Omental fat pad (tissue), 4 donors: ENCODE measurements at places on chromosomes 11 and 22. TPM values are rescaled to one million over a fixed set of nuclear protein-coding genes. Genes with fewer than 3 reads are reported as not detected.
A peak's percentile ranks its signal among the peaks of the same experiment; 100 is the strongest.

DNA sequence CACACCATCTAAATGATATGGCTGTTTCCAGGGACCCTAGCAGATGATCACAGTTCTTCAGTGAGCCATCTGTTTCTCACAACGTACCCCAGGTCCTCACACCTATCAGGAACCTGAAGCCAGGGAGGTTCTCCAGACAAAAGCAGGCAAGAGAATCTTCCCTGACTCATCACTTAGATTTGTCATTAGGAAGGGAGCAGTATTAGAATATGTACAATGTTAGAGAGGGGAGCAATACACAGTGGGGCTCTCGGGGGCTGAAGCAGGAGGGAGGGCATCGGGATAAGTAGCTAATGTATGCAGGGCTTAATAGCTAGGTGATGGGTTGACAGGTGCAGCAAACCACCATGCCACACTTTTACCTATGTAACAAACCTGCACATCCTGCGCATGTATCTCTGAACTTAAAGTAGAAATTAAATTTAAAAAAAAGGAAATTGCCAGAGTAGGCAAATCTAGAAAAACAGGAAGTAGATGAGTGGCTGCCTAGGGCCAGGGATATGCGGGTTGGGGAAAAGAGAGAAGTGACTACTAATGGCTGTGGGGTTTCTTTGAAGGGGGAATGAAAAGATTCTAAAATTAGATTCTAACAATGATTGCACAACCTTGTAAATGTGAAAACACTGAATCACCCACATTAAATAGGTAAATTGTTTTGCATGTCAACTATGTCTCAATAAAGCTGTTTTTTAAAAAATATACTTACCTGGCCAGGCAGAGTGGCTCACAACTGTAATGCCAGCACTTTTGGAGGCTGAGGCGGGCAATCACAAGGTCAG, 14.4 kb downstream of the C22orf42 start:
- DNase-seq: no peak

The SCGB1C1 gene
- total RNA-seq: not detected

DNA sequence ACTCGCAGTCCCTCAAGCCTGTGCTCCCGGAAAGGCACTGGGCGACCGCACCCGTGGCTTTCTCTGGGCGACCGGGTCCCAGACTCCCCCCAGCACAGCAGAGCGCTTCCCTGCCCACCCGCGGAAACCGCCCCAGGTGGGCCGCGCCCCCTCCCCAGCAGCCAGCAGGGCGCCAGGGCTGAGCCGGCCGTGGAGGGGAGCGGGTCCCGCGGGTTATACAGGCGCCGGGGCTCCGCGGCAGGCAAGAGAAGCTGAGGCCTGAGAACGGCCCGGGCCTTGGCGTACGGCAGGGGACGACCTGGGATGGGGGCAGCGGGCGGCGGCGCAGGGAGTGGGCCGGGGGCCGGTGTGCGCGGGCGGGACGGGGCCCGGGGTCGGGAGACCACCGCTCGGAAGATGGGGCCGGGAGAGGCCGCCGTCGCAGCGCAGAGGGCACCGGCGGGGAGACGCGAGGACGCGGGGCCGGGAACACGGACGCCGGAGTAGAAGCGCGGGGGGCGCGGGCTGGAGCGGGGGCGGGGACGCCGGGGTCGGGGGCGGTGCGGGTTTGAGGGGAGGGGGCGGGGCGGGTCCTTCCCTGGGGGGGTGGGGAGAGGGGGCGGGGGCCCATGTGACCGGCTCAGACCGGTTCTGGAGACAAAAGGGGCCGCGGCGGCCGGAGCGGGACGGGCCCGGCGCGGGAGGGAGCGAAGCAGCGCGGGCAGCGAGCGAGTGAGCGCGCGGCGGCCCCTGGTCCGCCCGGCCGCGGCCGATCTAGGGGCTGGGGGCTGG, at the start of gene MDK:
TSS of gene MDK (plus strand) at position 622 of the 771 bp plus-strand sequence. CDS start 389 bp downstream, outside the sequence.
- DNase-seq: no peak

The EED gene
- 29.6 TPM for total RNA-seq

The XRRA1 gene
- 13.6 TPM for total RNA-seq

The DDX25 gene
- not detected for total RNA-seq

The PATE2 gene
- not detected for total RNA-seq

DNA sequence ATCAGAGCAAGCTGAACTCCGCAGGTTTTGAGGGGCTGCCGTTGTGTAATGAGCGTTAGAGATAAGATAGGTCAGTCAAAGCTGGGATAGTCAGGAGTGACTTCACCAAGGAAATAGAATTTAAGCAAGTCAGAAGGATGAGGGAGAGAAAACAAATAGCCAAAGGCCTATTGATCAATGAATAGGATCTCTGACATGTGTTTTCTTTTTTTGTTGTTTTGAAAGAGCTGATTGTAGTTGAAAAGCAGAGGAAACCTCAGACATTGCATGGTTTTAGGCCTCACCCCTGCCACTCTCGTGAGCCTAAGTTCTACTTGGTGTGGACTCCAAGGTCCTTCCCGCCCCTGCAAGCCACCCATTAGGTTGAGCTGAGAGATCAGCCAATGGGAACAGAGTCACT, 3.2 kb downstream of the EIF3L start:
- no peak for DNase-seq

The IGLL1 gene
- not detected for total RNA-seq

GRCh38 chr11:9990221-9990973, 303.6 kb downstream of the SBF2 start:
- no peak for DNase-seq

GRCh38 chr22:48444320-48445112, 1383.2 kb downstream of the BRD1 start:
- DNase-seq: no peak

- DNase-seq: no peak
Observed at GRCh38 chr11:66745356-66746235, 16.6 kb upstream of the SPTBN2 start.

DNA sequence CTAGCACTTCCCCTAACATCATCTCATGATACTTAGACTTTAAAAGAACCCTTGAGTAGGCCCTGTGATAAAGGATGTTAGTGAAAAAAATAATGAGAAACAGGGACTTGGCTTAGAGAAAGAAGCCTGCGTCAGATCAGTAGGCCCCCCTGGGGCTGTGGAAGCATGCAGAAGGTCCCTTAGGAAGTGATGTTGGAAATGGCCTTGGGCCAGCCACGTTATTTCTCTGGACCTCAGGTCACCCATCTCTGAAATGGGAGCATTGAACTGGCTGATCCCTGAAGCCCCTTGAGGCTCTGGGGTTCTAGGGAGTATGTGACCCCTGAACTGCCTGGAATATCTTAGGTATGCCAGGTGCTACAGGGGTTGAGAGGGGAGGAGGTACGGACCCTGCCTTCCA, 40.2 kb downstream of the MCM5 start:
- no peak for DNase-seq

GRCh38 chr11:64268893-64269539, 15.4 kb downstream of the BAD start:
- DNase-seq: no peak

GRCh38 chr11:62508336-62509058, 38.1 kb downstream of the AHNAK start:
- DNase-seq: peak; percentile 31

The CDON gene
- total RNA-seq: 159 TPM

- DNase-seq: no peak
Observed at GRCh38 chr11:3090096-3090901, 33.1 kb upstream of the CARS1 start.

The NOX4 gene
- 36.3 TPM for total RNA-seq

The PES1 gene
- 51.1 TPM for total RNA-seq
